ENCODE measurements at places on chromosomes 1 and 21. TPM values are rescaled to one million over a fixed set of nuclear protein-coding genes. Genes with fewer than 3 reads are reported as not detected.

RUSC1 gene
- total RNA-seq, result 15.6 TPM

DNA sequence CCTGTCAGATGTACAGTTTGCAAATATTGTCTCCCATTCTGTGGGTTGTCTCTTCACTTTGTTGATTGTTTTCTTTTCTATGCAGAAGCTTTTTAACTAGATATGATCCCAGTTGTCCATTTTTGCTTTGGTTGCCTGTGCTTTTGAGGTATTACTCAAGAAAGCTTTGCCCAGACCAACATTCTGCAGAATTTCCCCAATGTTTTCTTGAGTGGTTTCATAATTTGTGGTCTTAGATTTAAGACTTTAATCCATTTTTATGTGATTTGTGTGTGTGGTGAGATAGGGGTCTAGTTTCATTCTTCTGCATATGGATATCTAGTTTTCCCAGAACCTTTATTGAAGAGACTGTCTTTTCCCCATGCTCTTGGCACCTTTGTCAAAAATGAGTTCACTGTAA is 116.9 kb downstream of the DUSP10 start:
- H3K4me1 ChIP-seq, result peaks cover 2% of the 10 kb centered on the region
- H3K4me3 ChIP-seq, result no peak overlapping the region
- no peak overlapping the region for H3K27ac ChIP-seq
- no peak for DNase-seq

DNA sequence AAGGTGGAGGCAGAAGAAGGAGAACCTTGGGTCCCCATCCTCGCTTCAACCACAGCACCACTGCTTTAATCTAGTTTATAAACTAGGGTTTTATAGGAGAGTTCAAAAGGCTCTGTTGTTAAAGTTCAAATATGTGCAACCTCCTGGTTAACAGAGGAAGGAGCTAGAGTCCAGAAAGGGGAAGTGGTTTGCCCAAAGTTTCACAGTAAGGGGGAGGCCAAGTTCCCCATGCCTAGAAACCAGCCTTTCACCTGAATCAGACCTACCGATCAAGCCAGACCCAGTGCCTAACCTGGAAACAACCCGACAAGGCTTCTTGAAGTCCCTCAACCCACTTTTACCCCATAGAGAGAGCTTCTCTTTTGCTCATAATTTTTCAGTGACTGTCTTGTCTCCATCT is 106.5 kb downstream of the PLPP3 start:
- no peak overlapping the region for H3K27ac ChIP-seq
- no peak for DNase-seq
- no peak overlapping the region for H3K4me3 ChIP-seq
- H3K36me3 ChIP-seq, result no peaks in the 10 kb centered on the region

PLEKHN1 gene
- total RNA-seq, result 0.88 TPM

DNA sequence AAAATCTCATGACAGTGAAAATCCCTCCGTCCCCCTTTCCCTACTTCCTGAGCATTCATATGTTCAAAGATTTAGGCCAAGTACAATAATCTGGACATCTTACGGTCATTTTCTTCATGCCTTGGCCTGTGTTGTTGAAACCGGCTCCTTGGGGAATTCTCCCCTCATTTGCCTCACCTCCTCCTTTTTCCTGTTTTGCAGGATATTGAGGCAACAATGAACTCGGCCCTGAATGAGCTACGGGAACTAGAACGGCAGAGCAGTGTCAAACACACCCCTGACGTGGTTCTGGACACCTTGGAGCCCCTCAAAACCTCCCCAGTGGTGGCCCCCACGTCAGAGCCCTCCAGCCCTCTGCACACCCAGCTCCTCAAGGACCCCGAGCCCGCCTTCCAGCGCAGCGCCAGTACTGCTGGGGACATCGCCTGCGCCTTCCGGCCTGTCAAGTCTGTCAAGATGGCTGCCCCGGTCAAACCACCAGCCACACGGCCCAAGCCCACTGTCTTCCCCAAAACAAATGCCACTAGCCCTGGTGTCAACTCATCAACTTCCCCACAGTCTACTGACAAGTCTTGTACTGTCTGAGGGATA is 9.3 kb upstream of the IKBKE start:
- no peaks in the 10 kb centered on the region for H3K27me3 ChIP-seq
- no peak overlapping the region for H3K4me3 ChIP-seq

CAPN2 gene
- total RNA-seq, result 341 TPM

DNA sequence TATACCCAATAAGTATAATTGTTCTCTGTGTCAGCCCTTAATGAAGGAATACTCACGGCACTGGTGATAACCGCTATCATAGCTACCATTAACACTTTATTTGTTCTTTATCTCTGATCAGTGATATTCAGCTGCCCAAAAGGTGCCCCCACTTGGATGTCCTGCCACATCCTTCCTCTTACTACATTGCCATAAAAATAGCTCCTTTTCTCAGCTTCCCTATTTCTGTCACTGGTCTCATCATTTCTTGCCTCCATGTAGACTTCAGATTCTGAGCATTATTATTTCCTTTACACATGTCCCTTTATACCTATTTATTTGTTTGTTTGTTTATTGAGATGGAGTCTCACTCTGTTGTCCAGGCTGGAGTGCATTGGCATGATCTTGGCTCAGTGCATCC is 2.7 kb upstream of the RAB29 start:
- no peak for DNase-seq
- H3K27ac ChIP-seq, result no peak overlapping the region
- no peaks in the 10 kb centered on the region for H3K27me3 ChIP-seq

DNA sequence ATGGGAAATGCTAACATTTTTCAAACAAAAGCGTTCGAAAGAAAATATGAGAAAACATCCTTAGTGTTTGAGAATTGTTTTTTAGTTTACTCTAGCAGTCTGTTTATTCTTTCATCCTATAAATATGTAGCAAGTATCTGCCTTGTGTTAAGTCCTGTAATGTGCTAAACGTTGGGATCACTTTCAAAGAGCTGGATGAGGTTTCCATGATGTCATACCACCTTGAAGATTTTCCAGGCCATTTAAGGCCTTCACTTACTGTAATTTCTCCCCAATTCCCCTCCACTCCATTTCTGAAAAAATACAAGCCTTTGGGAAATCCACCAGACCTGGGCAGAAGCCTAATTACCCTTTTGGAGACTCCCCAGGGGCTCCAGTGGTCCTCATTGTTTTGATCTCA is 24.2 kb upstream of the CTBS start:
- no peaks in the 10 kb centered on the region for H3K36me3 ChIP-seq
- no peaks in the 10 kb centered on the region for H3K27me3 ChIP-seq
- H3K4me3 ChIP-seq, result peak overlapping the region; percentile 40
- no peak for DNase-seq

GRCh38 chr1:24506691-24507381 is 4.2 kb downstream of the RCAN3 start:
- no peak for DNase-seq
- H3K4me1 ChIP-seq, result no peaks in the 10 kb centered on the region
- no peak overlapping the region for H3K27ac ChIP-seq
- peaks cover 5% of the 10 kb centered on the region for H3K27me3 ChIP-seq

- H3K27me3 ChIP-seq, result peaks cover 14% of the 10 kb centered on the region
- DNase-seq, result peak; percentile 93
- H3K4me1 ChIP-seq, result no peaks in the 10 kb centered on the region
- no peaks in the 10 kb centered on the region for H3K36me3 ChIP-seq
- H3K27ac ChIP-seq, result no peak overlapping the region
These were observed 54.1 kb upstream of the SAMD11 start for GRCh38 chr1:869499-870244.

DNA sequence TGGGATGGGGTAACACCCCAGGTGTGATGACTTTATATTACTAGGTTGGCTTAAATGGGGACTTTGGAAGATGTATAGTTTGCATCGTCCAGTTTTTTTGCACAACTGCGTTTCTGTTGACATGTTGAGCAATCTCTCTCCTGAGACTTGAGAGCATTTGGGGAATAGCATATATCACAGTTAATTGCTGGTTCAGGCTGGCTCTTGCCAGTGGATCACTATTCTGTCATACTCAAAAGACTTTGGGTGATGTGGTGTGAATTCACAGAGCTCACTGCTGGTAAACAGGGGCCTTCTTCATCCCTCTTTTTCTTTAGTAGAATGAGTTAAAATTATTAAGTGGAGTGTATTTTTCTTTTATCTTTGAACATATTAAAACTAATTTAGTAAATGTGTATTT is 44.3 kb downstream of the LHX9 start:
- no peak overlapping the region for H3K27ac ChIP-seq
- DNase-seq, result no peak
- no peaks in the 10 kb centered on the region for H3K27me3 ChIP-seq
- no peaks in the 10 kb centered on the region for H3K36me3 ChIP-seq
- no peaks in the 10 kb centered on the region for H3K4me1 ChIP-seq

FMN2 gene
- 11.2 TPM for total RNA-seq

Measured in osteoblast (primary cell).